ENCODE measurements at places on chromosomes 4 and X. TPM values are rescaled to one million over a fixed set of nuclear protein-coding genes. Genes with fewer than 3 reads are reported as not detected.
A peak's percentile ranks its signal among the peaks of the same experiment; 100 is the strongest.

- DNase-seq: no peak
Measured at GRCh38 chr4:113440371-113440770, 321.2 kb downstream of the CAMK2D start.

GRCh38 chrX:40209951-40210617, 112.3 kb upstream of the BCOR start:
- no peak for DNase-seq

DNA sequence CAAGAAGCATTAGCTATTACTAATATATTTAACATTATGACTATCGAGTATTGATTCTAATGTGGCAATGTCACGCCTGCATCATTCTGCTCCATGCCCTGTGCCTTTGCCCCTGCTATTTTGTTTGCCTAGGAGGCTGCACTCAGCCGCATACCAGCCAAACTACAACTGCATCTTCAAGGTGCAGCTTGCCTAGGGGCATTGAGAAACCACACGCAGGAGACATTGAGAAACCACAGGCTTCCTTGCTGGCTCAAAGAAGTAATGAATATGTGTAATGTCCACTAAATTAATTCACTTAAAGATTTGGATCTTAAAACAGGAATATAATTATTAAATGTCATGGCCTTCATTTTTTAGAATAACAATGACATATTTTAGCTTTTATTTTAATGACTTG, 683.6 kb upstream of the TENM3 start:
- no peak for DNase-seq

GRCh38 chr4:174358410-174358809, 74.7 kb downstream of the CEP44 start:
- no peak for DNase-seq

GRCh38 chr4:98026362-98026761, 116.9 kb downstream of the STPG2 start:
- DNase-seq: no peak

DNA sequence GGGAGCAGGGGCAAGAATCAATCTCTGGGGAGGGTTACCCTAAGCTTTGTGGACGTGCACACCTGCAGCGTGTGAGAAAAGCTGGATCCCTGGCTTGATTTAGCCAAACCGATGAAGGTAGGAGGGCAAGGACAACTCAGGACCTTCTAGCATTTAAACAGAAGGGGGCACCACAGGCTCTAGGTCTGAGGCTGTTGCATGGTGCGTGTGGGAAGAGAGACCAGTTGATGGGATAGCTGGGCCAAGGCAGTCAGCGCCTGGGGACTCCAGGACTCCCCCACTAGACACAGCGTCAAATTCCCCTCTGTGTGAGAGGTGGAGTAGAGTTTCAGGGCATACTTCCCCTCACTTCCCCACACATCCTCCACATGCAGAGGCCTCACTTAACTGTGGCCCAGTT, 4.3 kb downstream of the GABRQ start:
- DNase-seq: peak; percentile 14

GRCh38 chrX:121836000-121836399, 788.6 kb downstream of the GLUD2 start:
- DNase-seq: no peak

DNA sequence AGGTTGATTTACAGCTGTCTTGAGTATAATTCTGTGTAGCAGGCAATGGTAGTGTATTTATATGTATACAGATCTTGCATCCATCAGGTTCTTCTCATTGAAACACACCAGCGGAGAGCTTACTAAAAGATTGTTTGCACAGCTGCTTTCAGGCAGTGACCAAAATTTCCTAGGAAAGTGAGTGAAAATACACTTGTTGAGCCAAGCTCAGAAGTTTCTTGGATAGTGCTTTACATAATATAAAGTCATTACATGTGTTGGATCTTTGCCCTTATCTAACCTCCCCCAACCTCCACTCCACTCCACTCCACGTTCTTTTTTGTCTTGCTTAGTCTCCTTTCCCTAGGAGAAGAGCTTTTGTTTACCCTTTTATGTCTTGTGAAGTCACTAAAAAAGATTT, 34.1 kb downstream of the CNKSR2 start:
- no peak for DNase-seq

- no peak for DNase-seq
Measured at GRCh38 chr4:153790962-153791551, 2.2 kb upstream of the SFRP2 start.

TCEAL2 gene
- total RNA-seq: not detected

SRP72 gene
- total RNA-seq: 66.9 TPM

IL3RA gene
- total RNA-seq: 20.4 TPM

ANK2 gene
- 72.4 TPM for total RNA-seq

VEGFD gene
- total RNA-seq: 0.26 TPM

NAP1L3 gene
- 0.39 TPM for total RNA-seq

All from dermis microvascular lymphatic vessel endothelial cell (primary cell).